ENCODE measurements at places on chromosomes 3 and 15.

DNA sequence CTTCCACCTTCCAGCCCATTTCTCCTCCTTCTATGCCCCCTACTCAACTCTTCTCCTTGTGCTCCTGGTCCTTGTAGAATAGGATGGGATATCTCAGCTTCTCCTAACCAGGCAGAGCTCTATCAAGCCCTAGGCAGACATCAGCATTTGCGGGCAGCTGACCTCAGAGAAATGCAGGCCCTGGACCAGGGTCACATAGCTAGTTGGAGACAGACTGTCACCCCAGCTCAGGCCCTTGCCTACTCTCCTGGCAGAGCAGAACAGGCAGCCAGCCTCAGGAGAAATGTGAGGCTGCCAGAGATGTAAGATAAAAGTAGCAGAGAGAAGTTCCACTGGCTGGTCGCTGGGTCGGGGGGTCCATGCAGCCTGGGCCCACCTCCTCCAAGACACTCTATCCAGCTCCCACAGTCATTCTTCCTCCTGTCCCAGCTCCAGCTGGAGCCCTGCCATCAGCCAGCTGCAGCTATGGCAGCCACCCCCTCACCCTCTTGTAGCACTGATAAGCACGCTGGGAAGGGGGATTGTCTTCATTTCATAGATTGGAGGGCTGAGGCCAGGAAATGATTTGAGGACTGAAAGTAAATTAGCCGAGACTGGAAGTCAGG is 4.0 kb downstream of the CYP8B1 start:
- DNase-seq = no peak

DNA sequence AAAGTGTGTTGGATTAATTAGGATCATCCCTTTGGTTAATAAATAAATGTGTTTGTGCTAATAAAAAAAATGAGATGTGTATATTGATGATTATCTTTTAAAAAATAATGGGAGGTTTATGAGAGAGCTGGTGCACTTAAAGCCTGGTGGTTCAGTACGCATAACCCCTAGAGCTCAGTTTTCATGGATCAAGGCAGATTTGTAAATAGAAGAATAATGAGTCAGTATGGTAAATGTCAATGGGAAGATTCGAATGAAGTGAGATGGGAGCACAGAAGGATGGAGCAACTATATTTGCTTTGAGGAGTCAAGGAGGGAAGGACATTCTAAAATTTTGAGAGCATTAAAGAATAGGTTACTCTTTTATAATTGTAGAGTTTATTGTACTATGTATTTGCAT is 35.4 kb downstream of the AKAP13 start:
- no peak for DNase-seq

DNA sequence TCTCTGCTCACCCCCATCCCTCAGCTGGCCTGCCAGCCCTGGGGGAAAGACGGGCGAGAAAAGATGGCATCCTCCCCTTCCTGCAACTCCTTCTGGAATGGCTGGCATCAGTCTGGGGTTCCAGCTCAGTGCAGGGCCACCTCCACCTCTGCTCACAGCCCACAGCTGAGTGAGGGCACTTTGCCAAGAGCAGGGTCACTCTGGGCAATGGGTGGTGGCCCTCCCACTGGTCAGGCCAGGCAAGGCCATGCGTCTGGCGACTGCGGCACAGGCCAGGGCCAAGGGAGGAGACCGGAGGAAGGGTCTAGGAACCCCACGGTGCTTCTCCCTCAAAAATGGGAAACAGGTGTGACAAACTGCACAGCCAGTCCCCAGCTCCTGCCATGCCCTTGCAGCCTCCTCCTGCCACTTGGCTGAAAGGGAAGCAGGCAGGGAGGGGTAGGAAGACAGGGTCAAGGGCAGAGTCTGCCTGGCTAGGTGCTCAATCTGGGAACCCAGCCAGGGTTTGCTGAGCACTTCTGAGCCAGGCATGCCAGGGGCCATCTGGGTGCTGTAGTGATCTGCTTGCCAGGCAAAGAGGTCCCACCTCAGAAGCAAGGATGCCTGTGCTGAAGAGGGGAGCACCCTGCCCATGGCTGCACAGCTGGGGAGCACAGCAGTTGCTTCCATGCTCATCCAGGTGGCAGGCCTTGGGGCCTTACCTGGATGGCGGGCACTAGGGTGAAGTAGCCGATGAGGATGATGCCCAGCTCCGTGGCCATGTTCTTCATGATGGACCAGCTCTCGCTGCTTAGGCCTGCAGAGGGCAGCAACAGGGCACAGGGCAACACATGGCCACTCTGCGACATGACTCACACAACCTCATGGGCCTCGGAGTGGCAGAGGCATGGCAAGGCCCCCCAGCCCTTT is 41.2 kb downstream of the PTPN23 start:
- DNase-seq = peak; percentile 18

GRCh38 chr15:29149738-29150075 is 119.9 kb downstream of the NSMCE3 start:
- DNase-seq = no peak

DNA sequence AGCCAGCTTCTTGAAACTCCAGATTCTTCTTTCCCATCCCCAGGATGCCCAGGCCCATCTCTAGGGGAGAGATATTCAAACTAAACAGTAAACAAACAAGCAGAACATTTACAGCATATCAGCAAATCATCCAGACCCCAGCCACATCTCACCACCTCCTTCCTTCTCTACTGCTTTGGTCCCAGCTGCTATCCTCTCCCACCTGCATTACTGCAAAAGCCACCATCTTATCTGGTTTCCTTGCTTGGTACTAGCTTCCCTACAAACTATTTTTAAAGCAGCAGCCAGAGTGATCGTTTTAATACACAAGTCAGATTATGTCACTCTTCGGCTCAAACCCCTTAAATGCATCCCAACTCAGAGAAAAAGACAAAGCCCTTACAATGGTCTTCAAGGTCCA is 4.8 kb downstream of the LYSMD2 start:
- no peak for DNase-seq

- peak; percentile 61 for DNase-seq
Measured at GRCh38 chr3:36991923-36992805, 767 bp downstream of the EPM2AIP1 start.

- DNase-seq = peak; percentile 40
Measured at GRCh38 chr3:194986208-194987043, 284.5 kb downstream of the XXYLT1 start.

DNA sequence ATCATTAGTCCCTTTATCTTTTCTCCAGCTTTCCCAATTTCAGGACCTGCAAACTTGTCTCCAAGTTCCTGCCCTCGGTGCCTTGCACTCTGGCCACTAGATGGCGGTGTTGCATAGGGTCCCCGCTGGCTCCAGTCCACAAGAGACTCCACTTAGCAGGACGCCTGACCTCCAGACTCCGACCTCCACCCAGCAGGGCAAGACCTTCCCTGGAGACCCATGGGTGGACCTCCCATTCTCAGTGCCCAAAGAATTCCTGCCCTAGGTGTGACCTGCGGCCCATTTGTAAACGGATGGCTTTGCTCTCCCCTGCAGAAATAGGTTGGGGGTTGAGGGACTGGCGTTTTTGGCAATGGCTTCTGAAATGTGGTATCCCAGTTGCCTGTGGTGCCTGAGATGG is 82.6 kb downstream of the LSM3 start:
- peak; percentile 71 for DNase-seq

DNA sequence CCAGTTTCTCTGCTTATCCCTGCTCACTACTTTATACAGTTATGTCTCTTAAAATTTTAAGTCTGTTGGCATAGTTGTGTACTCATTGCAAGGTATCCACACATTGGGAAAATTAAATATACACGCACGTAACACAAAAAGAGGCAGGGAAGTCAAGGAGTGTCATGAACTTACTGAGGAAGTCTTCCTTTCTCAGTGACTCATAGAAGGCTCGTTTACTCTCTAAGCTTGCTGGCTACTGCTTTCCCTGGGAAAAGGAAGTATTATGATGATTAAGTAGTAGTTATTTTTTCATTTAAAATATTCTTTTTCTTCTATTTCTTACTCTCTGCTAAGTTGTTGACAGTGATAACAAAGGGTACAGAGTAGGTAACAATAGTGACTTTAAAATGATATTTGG is 287.3 kb downstream of the UBE2E2 start:
- peak; percentile 71 for DNase-seq

GRCh38 chr15:78457101-78457500 is 19.1 kb downstream of the IREB2 start:
- DNase-seq = peak; percentile 59

Measured in renal cortical epithelial cell (primary cell).